Amniotic epithelial cell (primary cell): ENCODE measurements at places on chromosomes 3 and 15.

DNA sequence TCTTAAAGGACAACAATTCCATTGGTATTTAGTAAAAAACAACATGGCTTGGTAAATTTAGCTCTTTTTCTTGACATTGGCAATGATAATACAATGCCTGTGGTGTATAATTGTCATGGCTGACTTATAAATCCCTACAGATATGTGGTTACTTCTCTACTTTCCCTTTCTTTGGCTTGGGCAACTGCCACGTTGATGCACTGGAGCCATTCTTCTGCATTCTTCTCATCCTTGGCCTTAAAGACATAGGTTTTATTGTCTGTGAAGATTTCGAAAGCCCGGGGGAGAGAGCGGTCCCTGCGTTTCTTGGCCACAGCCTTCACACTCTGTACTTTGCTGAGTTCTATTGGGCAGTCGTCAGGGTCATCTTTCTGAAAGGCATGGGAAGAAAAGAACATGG, 101.1 kb upstream of the CCNL1 start:
- peak; percentile 74 for DNase-seq

GRCh38 chr3:188264226-188265207, 110.6 kb downstream of the LPP start:
- no peak for DNase-seq

GRCh38 chr3:47916201-47916600, 100.0 kb downstream of the MAP4 start:
- DNase-seq, result no peak

- DNase-seq, result no peak
Observed at GRCh38 chr3:112637700-112638099, 3.2 kb downstream of the CCDC80 start.

DNA sequence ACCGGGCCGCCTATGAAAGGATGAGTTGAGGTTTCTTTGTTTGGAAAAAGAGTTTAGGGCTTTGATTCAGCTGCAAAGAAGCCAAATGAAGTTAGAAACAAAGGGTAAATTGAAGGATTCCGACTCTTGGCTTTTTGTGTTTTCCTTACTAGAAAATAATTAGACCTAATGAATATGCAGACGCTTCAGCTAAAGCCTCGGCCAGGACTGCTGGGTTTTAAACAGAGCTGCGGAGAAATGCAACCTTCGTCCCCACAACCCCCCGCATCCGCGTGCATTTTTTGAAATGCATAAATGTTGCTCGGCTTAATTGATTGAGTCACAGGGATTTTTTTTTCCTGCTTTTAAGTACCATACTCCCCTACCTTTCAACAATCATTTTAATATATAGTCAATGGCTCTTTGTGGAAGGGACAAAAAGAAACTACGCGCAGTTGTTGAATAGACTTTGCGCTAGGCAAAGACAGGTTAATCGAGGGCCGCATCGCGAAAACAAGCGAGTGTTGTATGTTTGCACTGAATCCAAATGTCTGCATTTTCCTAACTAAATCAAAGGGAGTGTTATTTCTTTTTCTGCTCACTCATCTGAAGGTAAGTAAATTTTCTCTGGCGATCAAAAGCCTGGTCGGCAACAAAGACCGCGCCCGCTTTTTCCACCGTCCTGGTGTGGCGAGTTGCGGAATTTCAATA, 1.3 kb upstream of the ZIC4 start:
- DNase-seq, result no peak

- no peak for DNase-seq
Observed at GRCh38 chr3:128590948-128591347, 59.7 kb downstream of the RPN1 start.

DNA sequence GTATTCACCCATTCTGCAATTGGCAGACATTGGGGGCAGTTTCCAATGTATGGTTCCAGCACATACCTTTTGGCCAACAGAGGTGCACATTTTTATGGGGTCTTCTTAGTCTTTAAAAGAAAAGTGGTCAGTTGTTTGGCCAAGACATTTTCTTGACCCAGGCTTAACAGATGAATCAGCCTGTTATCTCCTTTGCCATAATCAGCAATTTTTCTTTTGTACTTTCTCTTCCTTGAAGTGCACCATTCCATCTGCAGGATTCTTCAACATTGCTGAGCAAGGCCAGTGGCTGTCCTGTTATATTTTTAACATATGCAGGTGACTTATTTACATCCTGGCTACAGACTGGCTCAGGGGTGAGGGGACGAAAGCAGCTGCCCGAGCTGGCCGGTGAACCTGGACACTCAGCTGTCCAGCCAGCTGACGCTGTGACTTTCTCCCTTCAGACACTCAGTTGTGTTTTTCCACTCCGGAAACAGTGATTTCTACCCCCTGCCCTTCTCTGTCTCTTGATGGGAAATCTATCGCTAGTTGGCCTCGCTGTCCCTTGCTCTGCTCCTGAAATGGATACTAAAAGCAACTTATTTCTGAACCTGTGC, 96.5 kb upstream of the TNFAIP8L3 start:
- DNase-seq, result peak; percentile 16

DNA sequence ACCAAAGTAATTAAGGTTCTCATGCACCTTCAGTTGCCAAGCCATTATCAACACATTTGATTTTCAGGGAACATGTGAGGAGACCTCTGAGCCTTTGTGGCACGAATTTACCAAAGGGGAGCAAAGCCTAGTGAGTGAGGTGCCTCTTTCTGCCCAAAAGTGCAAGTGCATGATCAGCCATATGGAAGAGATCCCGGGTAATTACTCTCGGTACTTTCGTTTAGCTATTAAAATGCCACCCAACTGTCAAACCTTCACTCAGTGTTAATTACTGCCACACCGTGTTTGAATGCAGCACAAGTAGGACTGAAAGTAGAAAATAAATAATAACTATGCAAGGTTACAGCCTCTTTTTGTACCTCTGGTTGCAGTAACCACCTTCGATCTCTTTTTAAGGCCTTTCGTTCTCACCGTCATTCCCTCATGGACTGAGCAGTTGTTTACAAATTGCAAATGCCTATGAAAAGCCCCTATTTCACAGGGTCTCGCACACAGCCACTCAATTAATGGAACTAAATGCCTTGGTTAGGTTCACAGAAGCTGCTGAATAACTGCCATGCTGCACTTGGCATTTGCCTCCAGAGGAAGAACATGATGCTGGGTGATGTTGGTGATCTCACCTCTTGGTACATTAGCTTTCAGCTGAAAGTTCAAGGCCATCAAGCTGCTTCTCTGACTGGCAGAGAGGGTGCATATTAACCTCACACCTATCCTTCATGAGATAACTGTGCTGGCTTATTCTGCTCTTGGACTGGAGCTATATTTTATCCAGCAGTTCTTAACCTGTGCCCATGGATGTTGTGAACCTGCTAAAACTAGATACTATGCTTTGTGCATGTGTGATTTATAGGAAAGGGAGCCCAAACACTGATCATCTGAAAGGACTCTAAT, 69.9 kb downstream of the TNIK start:
- DNase-seq, result no peak

GRCh38 chr3:187914231-187914630, 169.0 kb upstream of the BCL6 start:
- no peak for DNase-seq

- peak; percentile 12 for DNase-seq
Observed at GRCh38 chr3:62870321-62870720, 4.9 kb downstream of the CADPS start.

GRCh38 chr3:8523041-8523440, 21.4 kb downstream of the LMCD1 start:
- no peak for DNase-seq

GRCh38 chr3:191254098-191254873, 55.2 kb downstream of the OSTN start:
- peak; percentile 77 for DNase-seq

DNA sequence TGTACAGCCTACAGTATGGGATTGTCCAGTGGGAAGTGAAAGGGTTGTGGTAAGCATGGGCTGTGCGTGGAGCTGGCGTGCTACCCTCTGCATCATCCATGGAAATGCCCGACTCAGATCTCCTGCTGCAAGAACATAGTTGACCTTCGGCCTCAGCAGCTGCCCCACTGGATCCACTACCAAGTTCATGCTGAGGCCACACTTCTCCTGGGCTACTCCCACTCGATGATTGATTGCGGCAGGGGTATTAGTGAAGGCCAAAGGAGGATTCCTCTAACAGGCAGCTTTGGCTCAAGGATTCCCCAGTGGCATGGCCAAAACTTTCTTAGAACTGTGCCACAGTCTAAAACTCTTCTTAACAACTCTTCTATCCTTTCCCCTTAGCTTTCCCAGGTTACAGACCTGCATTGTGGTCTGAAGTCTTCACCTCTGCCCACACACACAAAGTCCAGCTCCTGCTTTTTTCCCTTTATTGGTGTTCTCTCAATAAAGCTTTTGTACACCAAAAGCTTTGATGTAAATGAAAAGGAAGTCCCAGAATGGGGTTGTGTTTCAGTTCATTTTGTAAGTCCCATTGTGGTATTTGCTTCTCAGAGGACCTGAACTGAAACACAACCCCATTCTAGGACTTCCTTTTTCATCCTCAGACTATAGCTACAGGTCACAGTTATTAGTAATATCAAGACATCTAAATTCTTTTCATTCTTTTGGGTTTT, 4.9 kb upstream of the TBC1D5 start:
- DNase-seq, result no peak

DNA sequence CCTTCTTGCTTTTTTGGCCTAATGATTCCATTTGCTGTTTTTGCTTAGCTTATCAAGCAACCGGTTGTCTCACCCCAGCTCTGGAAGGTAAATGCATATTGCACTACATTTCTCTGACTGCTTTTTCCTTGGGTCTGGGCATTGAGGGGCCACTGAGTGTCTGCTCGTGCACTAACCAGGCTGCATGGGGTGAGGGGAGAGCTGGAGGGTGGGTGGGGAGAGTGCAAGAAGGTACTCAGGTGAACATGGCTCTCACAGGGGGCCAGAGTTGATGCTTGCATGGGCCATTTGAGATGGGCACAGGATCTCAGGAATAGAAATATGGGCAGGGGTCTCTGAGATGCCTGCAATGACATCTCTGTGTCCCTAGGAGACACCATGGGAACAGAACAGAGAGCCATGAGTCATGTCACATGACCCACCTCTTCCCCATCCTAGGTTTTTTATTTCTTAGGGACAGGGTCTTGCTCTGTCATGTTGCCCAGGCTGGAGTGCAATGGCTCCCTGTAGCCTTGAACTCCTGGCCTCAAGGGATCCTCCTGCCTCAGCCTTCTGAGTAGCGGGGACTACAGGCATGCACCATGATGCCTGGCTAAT, 6.2 kb downstream of the ALPK3 start:
- DNase-seq, result no peak

DNA sequence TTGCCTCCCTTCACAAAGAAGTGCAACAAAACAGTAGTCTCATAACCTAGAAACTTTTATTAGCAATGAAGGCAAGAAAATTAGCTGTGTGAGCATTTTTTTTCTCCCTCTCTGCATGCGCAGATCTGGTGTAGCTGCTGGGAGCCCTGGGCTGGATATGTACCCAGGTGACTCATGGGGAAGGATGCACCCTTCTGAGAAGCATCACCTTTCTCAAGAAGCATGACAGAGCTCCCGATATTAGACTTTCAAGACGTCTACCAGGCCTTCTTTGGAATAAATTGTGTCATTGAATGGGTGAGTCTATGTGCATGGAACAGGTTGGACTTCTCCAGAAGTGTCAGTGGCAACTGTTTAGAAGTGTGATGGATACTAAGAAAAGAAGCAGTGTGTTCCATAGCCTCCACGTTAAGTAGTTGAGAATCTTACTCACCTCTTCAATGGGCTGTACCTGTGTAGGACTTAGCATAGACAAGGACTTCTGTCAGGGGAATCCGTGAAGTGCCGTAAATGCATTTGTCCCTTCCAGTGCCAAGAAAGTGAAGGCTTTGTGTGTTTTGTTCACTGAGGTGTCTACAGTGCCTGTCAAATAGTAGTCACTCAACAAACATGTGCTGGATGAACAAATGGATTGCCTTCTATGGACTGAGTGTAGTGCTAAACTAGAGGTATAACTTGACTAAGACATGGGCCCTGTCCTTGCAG, 47.7 kb upstream of the RASGRP1 start:
- no peak for DNase-seq

- DNase-seq, result no peak
Observed at GRCh38 chr15:51051776-51052175, 42.9 kb downstream of the TNFAIP8L3 start.

GRCh38 chr3:55541016-55541415, 53.9 kb upstream of the WNT5A start:
- peak; percentile 83 for DNase-seq

DNA sequence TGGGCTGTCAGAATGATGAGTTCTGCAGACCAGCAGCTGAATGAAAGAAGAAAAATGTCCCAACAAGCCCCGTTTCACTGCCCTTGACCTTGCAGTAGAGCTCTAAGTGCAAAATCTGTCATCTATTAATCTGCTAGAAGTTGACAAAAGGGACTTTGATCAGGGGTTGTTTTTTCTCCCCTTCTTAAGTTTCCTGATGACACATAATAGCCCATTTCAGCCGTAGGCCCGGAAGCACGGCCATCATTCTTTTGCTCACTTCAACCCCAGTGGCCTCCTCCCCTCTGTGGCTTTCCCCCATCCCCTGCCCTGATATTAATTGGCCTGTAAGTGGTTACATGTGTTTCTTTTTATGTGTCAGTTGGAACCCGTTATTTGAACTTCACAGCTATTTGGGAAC, 298.9 kb downstream of the RPLP1 start:
- DNase-seq, result no peak

DNA sequence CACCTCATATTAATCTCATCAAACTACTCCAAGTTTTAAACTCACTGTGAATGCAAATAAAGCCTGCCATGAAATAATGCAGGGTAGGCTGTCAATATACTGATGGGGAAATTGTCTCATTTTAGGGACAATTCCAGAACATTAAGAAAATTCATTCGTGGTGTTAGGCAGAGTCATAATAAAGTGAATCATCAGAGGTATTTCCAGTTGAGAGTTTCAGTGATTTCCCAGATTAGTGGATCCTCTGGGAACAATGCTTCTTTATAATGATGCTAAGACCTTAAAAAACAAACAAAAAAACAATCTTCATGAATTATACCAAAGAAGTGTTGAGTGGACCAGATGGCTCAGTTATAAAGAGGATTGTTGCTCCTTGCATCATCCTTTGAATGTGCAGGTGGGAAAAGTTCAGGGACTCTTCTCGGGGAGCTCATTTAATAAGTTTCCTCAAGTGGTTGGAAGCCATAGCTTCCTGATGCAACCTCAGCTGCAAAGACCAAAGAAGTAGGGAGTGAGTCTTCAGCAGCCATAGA, 360.9 kb upstream of the TRIM42 start:
- no peak for DNase-seq

DNA sequence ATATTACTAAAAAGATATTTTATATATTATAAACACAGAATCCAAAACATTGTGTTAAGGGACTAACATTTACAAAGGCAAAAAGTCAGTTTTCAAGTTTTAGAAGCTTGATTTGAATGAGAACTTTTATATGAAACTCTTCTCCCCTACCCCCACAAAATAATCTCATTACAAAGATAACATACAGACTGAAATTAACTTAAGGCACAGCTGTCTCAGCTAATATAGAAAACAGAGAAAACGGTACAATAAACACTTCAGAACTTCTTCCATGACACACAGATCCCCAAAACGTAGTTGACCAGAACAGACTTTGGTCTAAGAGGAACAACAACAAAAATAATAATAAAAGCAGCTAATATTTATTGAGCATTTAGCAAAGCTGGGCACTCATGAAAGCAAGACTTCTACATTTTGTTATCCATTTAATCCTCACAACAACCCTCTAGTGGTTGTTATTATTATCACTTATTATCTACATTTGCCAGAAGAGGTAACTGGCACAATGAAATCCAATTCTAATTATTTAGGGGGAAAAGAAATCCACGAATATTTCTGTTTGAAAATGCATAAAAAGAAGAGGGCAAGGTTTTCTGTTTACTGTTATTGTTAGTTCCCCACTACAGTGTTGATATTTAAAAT, 68.1 kb downstream of the PFN2 start:
- peak; percentile 4 for DNase-seq

GRCh38 chr15:65778269-65778668, 13.8 kb downstream of the DENND4A start:
- DNase-seq, result no peak

- DNase-seq, result no peak
Observed at GRCh38 chr15:91018158-91018557, 4.2 kb downstream of the VPS33B start.
